M059J (cell line): ENCODE measurements at places on chromosomes 7 and 10.

DNA sequence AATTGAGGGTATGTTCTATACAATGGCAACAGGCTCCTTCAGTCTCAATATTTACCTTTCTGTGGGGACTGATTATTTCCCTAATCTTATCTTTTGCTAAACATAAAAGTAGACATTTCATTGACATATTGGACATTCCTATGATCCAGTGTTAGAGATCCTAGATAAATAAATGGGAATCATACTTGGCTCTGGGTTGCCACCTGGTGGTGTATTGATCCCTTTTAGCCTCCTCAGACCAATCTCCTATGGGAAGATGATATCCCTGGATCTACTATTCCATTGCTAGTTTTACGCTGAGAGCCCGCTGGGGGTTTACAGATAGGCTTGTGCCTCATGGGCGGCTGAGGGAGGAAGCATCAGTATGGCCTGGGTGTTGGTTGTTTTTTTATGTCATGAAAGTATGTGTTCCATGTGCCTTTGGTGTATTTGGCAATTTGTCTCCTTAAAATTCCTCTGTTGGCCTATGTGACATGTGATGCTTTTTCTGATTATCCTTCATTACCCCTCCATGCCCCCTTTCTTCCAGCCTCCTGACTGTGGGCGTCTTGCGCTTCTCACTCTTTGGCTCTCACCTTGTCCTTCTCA lies 18.8 kb downstream of the CELF2 start:
- DNase-seq = peak; percentile 2

DNA sequence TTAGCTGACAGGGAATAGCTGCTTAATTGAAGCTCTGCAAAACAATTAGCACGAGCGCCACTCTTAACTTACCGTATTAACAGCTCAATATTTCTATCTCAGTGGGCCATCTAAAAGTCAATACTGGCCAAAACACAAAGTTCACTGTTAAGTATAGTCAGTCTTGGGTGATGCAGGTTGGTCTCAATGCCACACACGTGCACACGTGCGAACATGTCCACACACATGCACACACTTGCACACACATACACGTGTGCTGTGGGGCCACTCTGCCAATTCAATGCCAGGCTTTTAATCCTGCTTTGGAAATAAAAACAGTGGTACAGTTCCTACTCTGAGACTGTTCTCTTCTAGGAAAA lies 105.1 kb downstream of the GRB10 start:
- no peak for DNase-seq

GRCh38 chr10:111118758-111119157 lies 41.9 kb downstream of the ADRA2A start:
- no peak for DNase-seq

DNA sequence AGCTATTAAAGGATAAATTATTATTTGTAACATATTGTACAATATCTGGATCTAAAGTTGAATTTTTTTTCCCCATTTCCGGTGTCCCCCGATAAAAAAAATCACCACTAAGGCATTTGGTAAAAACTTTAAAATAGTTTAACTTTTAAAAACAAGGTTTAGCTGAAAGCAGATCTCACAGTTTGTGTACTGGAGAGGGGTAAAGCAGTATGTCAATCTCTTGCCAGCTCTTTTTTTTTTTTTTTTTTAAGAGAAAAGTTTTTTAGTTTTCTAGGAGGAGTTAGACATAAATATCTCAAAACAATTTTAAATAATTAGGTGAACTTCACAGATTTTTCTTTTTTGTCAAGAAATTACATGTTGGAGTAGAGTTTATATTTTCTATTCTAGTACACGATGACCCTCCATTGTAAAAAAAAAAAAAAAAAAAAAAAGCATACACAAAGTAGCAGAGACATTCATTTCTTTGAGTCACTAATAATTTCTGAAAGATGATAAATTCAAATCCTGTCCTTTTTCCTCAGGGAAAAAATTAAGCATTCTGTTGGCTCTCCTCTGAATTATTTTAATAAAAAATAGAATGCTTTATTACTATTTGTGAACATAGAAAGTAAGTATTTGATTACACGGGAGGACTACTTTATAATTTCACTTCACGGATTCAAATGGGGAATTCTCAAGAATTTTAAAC lies 1.9 kb upstream of the HBP1 start:
- DNase-seq = no peak

- DNase-seq = no peak
Measured at GRCh38 chr7:39757604-39758003, 134.2 kb downstream of the RALA start.

- no peak for DNase-seq
Measured at GRCh38 chr10:66925373-66925772, 463 bp upstream of the LRRTM3 start.

DNA sequence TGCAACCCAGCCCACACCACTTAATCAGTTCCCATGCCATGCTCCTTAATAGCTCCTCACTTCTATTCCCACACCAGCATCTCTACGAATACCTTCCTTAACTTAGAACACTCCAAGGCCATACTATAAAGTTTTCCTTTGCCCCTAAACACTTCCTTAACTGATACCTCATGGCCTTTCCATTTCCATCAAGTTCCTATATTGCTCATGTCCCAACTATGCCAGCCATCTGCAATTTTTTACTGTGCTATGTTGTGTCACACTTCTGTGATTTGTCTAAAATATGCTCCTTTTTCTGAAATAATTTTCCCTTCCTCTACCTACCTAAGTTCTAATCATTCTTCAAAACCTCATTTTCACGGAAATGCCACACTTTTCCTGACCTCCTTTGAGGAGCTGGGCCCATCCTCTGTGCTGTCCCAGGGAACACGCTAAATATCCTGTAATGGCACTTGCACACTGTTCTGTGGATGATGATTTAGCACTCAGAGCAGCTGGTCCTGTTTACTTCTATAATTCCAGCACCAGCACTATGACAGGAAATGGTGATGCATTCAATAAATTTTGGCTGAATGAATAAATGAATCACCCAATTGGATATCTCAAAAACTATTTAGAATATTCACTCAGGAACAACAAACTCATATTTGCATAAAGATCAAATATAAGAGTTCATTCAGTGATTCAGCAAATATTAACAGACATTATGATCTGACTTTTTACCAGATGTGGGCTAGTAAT lies 266.5 kb upstream of the HGF start:
- peak; percentile 65 for DNase-seq

GRCh38 chr7:2567679-2568278 lies 9.0 kb downstream of the IQCE start:
- peak; percentile 26 for DNase-seq

DNA sequence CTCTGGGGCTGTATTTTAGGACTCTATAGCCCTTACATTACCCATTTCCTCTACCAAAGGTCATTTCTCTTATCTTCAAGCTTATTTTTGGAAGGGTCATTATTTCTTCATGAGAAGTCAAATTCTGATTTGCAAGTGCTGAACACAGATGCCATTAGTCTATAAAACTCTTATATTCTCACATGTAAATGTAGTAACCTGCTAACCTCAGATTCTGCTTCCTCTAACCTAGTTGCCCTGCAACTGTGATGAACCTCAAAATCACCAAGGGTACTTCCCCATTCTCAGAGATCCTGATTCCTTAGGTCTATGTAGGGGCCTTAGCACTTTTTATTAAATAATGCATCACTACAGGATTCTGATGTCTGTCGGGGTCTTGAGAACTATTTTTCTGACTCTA lies 6.3 kb downstream of the FAS start:
- DNase-seq = no peak
